Muscle of arm (tissue), 14 donors: ENCODE measurements at places on chromosomes 1 and 21. TPM values are rescaled to one million over a fixed set of nuclear protein-coding genes. Genes with fewer than 3 reads are reported as not detected.

The NR5A2 gene
- polyA plus RNA-seq = 2.9 TPM

DNA sequence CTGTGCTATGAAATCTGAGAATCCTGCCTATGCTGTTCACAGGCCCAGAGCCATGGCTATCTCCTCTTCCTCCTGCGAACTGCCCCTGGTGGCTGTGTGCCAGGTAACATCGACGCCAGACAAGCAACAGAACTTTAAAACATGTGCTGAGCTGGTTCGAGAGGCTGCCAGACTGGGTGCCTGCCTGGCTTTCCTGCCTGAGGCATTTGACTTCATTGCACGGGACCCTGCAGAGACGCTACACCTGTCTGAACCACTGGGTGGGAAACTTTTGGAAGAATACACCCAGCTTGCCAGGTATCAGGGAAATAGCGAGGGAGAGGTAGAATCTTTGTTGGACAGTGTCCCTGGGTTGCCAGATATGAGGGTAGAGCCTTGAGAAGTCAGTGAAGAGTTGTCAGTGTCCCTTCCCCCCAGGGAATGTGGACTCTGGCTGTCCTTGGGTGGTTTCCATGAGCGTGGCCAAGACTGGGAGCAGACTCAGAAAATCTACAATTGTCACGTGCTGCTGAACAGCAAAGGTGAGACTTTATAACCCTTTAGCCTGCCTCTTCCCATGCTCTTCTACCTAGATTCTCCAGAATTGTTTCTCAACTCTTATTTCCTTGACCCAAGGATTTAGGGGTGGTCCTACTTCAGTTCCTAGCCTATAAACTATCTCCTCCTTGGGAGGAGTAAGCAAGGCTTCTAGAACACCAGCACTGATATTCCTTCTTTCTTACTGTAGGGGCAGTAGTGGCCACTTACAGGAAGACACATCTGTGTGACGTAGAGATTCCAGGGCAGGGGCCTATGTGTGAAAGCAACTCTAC, 1.4 kb downstream of the NIT1 start:
- DNase-seq = peak; percentile 53

DNA sequence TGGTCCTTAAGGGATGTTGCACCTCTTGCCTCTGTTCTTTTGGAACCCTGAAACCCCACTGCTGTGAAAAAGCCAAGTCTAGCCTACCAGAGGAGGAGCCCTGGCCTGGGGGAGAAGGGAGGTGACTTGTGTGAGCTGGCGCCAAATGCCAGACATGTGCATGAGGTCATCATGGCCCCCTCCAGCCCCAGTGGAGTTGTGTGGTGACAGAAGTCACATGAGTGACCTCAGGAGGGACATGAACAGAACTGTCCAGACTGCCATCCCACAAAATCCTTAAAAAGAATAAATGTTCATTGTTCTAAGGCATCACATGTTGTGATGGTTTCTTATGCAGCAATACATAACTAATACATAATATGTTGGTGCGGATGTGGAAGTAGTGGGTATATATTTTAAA, 10.8 kb downstream of the HHAT start:
- no peak for DNase-seq

DNA sequence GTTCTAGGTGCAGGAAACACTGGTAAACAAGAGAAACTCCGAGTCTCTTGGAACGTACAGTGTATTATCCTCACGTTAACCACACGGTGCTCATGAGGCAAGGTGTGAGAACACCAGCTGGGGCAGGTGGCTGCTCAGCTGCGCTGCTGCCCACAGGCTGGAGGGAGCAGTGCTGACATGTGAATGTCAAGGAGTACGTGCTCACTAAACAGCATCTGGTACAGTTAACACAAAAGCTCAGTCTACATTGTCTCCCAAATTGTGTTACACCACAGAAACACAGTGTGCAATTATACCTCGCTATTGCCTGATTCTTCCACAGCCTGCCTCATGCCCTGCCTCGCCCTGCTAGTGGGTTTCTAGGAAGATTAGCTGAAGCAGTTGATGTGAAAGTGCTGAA, 138.4 kb downstream of the GLIS1 start:
- no peak for DNase-seq

DNA sequence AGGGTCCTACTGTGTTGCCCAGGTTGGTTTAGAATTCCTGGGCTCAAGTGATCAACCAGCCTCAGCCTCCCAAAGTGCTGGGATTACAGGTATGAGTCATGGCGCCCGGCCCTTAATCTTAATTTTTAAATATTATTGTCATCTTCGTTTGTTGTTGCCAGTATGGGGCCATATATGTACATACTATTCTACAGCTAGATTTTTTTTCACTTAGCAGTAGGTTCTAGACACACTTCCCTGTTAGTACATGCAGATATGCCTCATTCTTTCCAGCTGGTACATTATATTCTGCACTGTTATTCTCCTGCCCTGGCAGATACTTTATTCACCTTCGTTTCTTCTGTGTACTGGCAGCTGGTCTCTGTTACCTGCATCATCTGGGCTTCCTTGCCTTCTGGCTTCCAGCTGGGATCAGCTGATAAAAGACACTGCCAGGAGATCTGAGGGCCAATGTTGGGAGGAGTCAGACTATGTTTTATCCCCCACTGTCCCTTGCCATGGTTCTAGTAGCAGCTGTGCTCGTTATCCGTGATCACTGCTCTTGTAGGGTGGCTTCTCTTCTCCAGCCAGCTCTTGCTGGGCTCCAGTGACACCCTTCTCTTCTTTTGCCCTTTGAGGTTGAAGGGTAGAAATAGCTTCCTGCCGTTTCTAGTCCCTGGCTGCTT, 24.7 kb downstream of the ST3GAL3 start:
- no peak for DNase-seq

- no peak for DNase-seq
Observed at GRCh38 chr1:7948960-7949359, 8.3 kb upstream of the TNFRSF9 start.

DNA sequence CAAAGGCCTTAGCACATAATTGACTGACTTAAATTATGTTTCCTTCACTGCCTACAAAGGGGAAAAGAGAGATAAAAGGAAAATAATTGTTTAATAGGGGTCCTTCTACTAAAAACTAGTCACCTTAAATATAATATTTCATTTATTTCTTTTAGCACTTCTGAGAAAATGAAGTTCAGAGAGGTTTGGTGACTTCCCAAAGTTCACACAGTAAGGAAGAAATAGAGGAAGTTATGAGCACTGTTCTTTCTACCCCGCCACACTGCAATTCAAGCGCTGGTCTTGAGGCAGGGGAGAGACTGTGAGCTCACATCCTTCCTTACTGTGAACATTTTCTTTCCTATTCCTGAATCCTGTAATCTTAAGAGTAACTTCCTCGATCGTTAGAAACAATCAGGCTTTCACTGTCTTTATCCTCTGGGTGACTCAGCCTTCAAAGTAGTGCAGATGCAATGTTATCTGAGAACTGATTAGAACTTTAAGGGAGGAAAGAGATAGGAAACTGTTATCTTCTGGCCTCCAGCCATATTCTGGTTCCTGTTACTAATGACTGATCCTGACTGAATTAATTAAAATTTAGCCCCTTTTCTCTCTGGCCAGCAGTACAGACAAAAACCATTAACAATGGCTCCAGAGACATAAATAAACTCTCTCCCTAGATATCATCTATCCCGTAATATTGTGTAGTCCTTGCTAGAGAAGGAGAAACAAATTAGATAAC, 6.8 kb downstream of the RGS5 start:
- DNase-seq = no peak

DNA sequence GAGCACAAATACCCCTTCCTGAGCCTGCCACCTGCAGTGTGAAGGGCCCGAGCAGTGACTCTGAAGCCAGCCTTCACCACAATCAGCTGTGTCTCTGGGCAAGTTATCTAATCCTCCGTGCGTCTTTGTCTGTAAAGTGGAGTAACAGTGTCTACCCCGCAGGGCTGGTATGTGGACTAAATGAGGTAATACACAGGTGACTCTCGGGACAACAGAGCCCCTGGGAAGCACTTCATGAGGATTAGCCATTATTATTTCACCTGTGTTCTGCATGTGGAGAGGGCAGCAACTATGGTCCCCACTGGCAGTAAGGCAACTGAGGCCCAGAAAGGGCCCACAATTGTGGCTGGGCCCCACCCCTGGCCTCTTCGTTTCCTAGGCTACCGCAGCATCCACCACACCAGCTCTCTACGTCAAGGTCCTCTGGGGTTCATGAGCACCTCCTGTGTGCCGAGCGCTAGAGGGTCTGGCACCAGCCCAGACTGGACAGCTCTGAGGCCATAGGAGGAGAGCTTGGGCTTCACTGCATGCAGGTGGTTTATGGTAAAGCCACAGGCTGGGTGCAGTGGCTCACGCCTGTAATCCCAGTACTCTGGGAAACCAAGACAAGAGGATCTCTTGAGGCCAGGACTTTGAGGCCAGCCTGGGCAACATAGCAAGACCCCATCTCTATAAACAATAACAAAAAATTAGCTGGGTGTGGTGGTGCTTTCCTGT, 41.3 kb upstream of the LRP8 start:
- no peak for DNase-seq

The AKR7A3 gene
- 0.69 TPM for polyA plus RNA-seq

DNA sequence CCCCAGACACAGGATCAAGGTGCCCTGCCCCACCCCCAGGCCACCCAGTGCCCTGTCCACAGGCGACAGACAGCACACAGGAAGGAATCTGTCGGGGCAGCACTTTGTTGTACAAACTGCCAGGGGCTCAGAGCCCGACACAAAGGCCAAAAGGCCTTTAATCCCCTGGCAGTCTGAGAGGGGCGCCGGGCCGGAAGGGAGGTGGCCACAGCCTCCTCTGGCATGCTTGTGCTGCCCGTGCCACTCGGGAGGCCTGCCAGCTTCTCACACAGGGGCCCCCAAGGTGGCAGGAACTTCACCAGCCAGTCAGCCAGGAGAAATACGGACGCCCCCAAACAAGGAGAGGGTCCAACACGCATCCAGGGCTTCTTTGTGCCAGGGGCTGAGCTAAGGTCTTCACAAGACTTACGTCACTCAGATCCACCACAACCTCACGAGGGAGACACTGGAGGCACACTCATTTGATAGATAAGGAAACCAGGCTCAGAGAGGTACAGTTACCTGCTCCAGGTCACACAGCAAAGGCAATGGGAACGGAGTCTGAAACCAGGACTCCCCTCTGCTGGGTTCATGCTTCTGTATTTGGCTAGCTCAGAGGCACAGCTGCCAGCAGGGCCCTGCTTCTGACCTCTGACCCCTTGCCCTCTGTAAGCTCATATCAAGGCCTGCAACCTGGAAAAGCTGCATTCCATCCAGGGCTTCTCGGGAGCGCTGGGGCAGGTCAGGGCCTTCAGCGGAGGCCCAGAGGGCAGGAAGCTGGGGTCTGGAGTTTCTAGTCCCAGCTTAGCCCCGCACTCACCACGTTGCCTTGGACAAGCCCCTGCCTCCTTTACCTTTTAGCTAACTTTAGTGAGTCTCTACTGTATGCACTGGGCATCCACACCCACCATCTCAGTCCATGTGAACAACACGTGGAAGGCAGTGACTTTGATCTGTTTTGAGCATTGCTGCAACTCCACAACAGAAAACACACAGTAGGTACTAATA, 34.8 kb downstream of the HSPG2 start:
- no peak for DNase-seq

The HLX gene
- polyA plus RNA-seq = 15.3 TPM
